ENCODE measurements at places on chromosomes 2 and 18.

DNA sequence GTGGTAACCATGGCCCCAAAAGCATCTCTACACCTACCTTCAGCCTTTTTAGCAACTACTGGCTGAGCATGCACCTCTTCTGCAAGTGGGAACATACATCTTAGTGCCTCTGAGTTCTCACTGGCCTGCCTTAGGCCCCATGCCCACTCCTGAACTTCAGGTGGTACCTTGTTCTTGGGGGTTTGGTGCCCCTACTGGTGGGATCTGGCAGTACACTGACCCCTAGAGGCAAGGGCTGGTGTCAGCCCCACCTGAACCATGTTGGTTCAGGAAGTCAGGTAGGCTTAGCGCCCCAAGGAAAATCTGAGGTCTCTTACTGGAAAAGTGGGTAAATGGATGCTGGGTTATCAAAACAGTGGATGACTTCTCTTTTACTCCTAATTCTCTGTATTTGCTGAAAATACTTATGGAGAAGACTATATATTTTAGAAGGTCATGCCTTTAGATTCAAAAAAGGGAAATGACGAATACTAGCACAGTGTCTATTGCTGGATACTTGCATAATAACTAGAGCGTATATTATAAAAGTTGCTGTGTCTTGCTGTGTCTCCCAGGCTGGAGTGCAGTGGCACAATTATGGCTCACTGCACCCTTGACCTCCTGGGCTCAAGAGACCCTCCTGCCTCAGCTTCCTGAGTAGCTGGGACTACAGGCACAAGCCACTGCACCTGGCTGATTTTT lies 84.6 kb downstream of the RAB31 start:
- DNase-seq: peak; percentile 38

GRCh38 chr2:43465234-43465633 lies 130.6 kb downstream of the THADA start:
- no peak for DNase-seq

- DNase-seq: no peak
These were observed 182.2 kb upstream of the ZFP36L2 start for GRCh38 chr2:43408407-43409160.

DNA sequence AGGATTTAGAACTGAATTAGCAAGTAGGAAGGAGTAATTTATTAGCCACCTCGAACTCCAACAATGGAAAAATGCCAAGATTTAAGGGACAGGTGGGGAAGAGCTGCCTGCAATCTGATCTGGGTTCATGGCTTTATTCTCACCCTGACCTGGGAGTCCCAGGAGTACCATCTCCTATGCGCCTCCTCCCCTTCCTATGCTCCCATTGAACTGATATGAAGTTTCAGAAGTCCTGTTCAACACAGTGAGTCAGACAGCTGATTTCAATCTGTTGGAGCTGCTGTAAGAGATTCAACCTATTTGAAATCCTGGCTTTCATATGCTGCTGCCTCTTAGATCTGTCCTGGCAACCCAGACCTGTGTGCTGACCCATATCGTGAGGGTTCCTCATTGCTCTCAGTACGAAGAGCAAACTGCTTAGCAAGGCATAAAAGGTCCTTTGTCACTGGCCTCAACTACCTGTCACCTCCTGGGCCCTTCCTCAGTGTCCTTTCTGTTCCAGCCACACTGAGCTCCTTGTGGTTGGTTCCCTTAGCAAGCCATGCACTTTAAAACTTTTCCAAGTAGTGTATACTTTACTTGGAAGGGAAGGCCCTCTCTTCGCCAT lies 15.9 kb upstream of the CD28 start:
- DNase-seq: no peak

DNA sequence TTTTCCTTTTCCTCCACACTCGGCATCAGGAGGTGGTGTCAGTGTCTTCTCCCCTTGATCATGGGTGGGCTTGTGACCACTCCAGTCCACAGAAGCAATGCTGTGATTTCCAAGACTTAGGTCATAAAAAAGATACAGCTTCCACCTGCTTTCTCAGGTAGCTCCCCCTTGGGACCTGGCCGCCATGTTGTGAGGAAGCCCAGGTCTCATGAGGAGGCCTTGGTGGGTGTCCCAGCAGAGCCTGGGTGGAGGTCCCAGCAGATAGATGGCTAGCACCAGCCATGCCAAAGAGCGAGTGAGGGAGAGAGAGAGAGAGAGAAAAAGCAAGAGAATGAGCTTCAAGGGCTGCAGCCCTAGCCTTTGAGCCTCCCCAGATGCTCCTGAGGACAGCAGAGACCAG lies 16.0 kb downstream of the SLC66A2 start:
- no peak for DNase-seq

- no peak for DNase-seq
These were observed 17.4 kb upstream of the SCG2 start for GRCh38 chr2:223619486-223620129.

- DNase-seq: no peak
These were observed at the start of gene LYPD6B for GRCh38 chr2:149038442-149039212. Gene LYPD6B, plus strand, starts transcription at chr2:149038699. Its CDS starts 92,250 bp downstream, at chr2:149130949.

DNA sequence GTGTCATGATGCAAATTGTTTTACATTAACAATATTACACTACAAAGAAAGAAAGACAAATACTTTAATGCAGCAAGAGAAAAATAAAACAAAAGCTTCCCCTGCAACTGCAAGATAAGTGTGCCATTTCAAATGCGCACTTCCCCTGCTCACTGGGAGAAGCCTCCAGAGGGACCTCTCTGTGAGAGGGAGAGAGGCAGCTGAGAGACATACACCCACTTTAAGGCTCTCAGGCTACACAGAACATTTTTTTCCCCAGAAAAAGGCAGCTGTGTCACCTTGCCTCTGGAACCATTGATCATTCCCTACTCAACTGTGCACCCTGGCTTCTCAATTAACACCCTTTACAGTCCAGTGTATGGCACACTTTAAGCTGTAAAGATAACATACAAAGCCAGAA lies 75.2 kb downstream of the DPP4 start:
- no peak for DNase-seq

- DNase-seq: no peak
These were observed 364.9 kb downstream of the ANAPC1 start for GRCh38 chr2:111519071-111519470.

DNA sequence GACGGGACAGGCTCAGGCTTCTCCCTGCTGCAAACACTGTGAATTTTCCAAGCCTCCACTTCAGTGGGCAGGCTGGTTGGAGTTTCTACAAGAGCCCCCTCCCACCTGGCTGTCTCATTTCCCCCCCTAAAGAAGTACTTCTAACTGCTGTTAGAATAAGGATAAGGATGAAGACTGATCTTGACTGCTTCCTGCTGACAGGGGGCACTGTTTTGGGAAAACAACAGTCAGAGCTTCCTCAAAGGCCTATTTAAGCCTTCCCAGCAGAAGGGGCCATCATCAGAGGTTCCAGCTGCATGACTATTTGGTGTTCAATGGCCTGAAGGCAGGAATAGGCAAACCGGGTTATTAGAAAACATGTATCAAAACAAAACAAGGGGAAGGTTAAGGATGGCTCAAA lies 1162.8 kb downstream of the DSC3 start:
- no peak for DNase-seq

DNA sequence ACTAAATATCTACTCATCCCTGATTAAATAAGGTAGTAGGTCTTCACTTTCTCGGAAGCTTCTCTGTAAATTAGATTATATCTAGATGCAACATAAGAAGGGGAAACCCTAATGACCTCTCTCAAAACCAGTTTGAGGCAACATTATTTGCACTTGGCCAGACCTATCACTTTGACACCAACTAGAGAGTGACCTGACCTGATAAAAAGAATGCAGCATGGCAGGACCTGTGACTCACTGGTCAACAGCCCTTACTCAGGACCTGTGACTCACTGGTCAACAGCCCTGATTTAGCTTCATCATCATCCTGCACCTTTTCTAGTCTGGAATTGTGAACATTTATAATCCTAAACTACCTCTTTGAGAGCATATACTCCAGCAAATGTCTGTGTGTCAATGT lies 1957.7 kb upstream of the CELF4 start:
- no peak for DNase-seq

DNA sequence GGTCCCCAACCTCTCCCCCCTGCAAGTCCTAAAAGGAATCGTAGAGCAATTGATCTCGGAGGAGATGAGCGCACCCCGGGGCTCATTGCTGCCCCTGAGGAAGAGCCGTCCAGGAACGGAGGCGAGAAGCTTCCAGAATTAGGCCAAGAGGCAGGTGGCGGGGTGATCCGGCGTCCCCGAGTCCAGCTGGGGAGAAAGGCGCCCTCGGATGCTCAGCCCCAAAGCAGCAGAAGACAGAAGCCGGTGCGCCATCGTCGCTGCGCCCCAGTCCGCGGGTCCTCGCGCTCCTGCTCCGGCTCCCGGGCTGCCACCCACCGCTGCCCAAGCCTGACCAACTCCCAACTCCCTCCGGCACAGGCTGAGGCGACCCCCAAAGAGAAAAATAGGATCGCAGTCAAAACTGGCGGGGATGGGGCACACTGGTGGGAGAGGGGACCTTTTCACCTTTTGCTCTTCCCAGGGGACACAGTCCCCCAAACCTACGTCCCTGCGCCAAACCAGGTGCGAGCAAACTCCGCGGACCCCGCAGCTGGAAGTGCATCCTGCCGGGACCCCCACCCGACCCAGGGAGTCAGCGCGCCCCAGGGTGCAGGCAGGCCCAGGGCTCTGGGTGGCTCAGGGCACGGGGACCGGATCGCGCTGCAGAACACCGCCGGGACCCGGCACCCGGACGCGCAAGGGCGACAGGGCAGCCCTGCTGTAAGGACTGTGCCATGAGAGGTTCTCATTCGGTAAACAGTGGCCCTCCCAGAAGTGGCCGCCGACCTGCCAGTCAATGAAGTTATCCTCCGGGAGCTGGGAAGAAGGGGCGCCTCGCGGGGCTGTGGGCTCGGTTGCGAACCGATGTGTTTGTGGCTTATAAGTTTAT lies 8.4 kb upstream of the MEIS1 start:
- DNase-seq: no peak

DNA sequence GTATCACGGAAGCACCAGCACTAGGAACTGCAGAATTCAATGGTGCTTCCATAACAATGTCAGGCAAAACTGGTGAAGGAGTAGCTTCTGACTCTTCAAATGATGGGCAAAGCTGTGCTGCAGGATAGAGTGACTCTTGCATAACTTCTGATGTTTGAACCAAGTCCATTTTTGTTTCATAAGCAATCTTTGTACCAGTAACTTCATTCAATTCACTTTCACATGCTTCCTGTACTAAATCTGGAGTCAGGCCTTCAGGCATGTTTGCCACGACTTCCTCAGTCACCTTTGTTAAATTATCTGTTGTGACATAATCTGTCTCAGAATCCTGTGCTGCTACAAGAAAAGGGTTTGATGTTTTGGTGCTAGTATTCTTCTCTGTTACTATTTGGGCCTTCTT lies 24.0 kb downstream of the RTN4 start:
- DNase-seq: no peak

DNA sequence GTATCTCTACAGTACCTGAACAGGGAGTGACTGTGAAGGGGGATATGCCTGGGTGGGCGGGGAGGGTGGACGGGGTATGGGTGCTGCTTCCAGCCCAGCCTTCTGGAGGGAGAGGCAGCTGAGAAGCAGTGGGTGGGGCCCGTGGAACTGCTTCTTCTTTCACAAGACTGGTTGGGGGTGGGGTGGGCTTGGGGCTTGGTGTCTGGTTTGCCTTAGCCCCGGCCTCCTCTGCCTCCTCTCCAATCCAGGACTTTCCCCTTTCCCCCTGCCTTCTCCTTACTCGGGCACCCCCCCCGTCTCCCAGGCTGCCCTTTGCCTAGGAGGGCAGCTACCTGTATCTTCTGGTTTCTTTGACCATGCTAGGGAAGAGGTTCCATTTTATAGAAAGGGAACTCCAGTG lies 233.4 kb downstream of the DYSF start:
- DNase-seq: no peak

DNA sequence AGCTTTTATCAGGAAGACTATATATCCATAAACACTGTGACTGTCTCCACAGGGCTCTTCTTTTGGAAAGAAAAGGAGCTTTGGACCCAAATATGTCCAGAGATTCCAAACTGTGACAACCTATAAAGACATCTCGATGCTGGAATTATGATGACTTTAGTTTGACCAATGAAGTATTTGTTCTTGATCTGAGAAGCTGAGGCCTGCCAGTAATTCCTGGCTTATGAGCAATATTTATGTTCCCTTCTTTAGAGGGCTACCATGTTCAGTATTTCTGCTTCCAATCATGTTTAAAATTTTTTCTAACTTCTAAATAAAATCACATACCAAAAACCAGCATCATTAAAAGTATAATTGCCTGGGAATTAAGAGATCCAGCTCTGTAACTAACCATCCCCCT lies 41.1 kb downstream of the FEZ2 start:
- DNase-seq: no peak

DNA sequence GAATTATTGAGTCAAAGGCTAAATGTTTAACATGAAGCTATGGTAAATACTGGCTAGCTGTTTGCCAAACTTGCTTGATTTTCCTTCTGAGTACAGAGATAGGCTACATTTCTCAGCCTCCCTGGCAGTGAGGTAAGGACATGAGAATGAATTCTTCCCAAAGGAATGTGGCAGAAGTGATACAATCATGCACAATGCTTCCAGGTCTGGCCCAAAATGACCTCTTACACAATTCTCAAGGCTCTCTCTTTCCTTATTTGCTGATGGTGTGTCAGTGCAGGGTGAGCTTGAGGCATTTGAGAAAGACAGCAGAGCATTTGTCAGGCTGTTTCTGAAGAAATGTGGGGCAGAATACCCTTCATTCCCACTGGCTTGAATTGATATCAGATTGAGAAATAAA lies 95.6 kb upstream of the NABP1 start:
- DNase-seq: no peak

- DNase-seq: no peak
These were observed 310.7 kb upstream of the EPAS1 start for GRCh38 chr2:45986509-45986908.

GRCh38 chr2:162243715-162244114 lies 470 bp upstream of the FAP start:
- no peak for DNase-seq

DNA sequence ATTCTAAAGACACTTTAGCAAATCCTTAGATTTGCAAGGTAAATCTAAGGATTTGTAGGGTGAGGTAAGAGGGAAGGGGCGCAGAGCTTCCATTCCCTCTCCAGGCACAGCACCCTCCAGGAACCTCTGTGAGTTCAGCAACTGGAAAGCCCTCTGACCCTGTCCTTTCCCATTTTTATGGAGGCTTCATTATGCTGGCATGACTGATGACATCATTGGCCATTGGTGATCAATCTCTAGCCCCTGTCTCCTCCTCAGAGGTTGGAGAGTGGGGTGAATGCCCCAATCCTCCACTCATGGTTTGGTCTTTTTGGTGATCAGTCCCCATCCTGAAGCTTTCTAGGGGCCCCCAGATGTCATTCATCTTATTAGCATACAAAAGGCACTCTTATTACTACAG lies 187.8 kb downstream of the TSN start:
- no peak for DNase-seq

DNA sequence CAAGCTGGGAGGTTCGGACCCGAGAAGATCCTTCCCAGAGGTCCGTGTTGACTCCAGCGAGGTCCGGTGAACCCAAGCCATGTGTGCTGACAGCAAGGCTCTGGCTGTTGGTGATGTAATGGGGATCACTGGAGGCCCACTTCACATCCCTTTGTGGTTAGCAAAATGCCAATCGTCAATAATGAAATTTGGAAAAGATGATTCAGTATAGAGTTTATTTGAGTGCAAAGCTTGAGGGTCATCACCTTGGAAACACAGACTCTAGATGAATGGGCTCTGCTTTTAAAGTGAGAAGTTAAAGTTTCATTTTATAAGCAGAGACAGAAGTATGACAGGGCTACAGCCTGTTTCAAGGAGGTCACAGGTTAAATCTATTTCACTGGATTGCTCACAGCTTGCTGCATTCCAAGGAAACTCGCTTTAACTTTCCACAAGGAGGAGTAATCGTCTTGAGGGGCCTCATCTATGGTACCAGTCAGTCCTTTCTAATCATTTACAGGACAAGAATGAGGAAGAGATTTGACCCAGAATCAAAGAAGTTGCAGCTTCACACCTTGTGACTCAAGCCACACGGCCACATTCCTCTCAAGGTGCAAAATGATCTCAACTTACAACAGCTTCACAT lies 140.5 kb downstream of the TPO start:
- no peak for DNase-seq

Measured in activated CD4-positive, alpha-beta T cell treated with anti-CD3 and anti-CD28 coated beads, Interleukin-10, Interleukin-2, amounts not matched to agents 100 ng/mL and 50 ng/mL, durations not matched to agents 16 hours and 8 hours (primary cell).